Activated CD4-positive, alpha-beta T cell treated with anti-CD3 and anti-CD28 coated beads, Interleukin-2, amount 50 U/mL, for 1 hour (primary cell): ENCODE measurements at places on chromosomes 2 and 18.

- no peak for DNase-seq
Observed at GRCh38 chr2:212392043-212392442, 146.6 kb downstream of the ERBB4 start.

GRCh38 chr2:20001361-20001863 is 11.1 kb downstream of the MATN3 start:
- no peak for DNase-seq

GRCh38 chr2:11482473-11483035 is 16.6 kb upstream of the E2F6 start:
- no peak for DNase-seq

GRCh38 chr2:161170377-161170776 is 10.1 kb downstream of the TANK start:
- DNase-seq, result no peak

- no peak for DNase-seq
Observed at GRCh38 chr2:80454628-80455027, 150.1 kb upstream of the LRRTM1 start.

GRCh38 chr18:8063733-8064132 is 496.6 kb downstream of the PTPRM start:
- no peak for DNase-seq

- DNase-seq, result no peak
Observed at GRCh38 chr18:76231402-76231801, 263.6 kb downstream of the ZNF516 start.

- DNase-seq, result no peak
Observed at GRCh38 chr2:79000008-79000576, 25.4 kb upstream of the REG3G start.

DNA sequence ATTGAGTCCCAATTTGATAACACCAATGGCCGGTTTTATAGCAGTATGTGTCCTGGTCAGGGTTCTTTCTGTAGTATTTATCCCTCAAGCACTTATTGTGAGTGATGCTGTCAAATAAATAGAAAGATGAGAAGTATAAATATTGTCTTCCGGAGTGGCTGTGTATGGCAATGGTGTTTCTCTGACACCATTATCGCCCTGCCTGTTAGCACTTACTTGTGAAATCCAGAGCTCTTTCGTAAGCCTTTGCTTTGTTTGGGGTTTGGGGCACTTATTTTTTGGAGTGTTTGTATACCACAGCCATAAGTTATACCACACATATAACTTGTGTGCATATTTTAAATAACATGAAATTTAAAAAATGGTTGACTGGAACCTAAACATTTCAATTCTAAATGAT is 29.3 kb downstream of the CD8B2 start:
- no peak for DNase-seq

DNA sequence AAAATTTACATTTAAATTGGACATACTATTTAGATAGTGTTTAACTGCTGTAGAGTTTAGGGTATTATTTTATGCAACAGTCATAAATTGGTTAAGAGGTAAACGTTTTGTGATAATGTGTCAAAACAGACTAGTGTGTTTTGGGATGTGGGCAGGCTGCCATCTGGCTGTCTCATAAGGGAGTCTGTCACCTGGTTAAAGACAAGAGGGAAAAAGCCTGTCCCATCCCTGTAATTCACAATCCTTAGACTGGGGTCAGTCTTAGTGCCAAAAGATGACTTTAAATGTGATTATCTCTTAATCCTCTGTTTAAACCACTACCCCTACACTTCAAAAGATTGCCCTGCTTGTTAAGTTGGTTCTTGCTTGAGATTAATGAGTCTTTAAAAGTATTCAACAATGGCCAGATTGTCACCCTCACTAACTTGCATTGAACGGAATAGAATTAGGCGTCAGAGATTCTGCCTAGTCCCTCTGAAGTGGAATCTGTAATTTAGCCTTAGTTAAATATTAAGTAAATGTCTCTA is 59.2 kb downstream of the SGPP2 start:
- no peak for DNase-seq

- DNase-seq, result no peak
Observed at GRCh38 chr18:22019193-22019592, 150.2 kb upstream of the GATA6 start.

GRCh38 chr2:36356298-36356989 is 866 bp downstream of the CRIM1 start:
- no peak for DNase-seq

- DNase-seq, result no peak
Observed at GRCh38 chr2:6948677-6949351, 31.6 kb downstream of the RNF144A start.

GRCh38 chr18:75757951-75758350 is 330.4 kb upstream of the SMIM21 start:
- no peak for DNase-seq

- DNase-seq, result no peak
Observed at GRCh38 chr2:158988501-158988900, 20.1 kb downstream of the TANC1 start.

- no peak for DNase-seq
Observed at GRCh38 chr2:88199912-88200682, 30.0 kb downstream of the THNSL2 start.

DNA sequence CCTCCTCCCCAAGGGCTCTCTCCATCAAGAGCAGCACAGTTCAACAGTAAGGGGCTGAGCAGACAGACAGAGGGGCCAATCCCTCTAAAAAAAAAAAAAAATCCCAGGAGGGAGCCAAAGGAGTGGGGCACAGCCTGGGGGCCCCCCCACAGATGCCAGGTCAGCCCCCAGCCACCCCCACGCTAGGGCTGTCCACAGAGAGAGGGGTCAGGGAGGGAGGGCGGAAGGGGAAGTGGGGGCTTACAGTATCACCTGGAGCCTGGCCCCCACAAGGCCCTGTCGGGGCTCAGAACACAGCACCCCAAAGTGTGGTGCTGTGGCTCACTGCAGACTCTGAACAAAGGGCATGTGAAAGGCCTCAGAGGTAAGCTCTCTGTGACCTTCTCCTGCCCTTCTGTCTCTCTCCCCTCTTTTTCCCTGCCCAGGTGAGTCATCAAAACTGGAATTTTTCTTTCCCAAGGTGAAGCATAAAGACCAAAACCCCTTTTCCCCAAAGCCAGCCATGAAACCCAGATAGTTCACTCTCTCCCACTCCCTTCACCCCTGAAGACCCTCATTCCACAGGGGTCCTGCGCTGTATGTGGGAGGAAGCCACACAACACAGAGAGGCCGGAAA is 13.9 kb downstream of the BIN1 start:
- no peak for DNase-seq

GRCh38 chr2:125961739-125962138 is 694.2 kb upstream of the GYPC start:
- no peak for DNase-seq

DNA sequence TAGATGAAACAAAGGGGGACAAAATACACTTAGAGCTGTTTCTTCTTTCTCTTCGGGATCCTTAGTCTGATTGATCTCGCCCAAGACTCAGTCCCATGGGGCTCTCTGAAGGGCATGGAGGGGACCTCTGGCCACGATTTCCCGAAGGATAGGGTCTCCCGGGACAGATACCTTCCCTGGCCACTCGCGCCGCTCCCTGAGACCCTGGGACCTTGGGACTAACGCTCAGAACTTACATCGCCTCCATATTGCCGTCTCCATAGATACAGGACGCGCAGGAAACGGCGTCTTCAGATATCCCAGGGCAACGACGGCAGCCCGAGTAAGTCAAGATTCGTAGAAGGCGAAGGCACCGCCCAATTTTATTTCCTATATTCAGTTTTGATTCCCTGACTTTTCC is at the start of gene CFAP65:
TSS of gene CFAP65 (minus strand) at position 265 of the 400 bp plus-strand sequence. CDS start 2,468 bp downstream, outside the sequence.
- no peak for DNase-seq

- DNase-seq, result no peak
Observed at GRCh38 chr2:177338177-177338721, 54.3 kb upstream of the AGPS start.

DNA sequence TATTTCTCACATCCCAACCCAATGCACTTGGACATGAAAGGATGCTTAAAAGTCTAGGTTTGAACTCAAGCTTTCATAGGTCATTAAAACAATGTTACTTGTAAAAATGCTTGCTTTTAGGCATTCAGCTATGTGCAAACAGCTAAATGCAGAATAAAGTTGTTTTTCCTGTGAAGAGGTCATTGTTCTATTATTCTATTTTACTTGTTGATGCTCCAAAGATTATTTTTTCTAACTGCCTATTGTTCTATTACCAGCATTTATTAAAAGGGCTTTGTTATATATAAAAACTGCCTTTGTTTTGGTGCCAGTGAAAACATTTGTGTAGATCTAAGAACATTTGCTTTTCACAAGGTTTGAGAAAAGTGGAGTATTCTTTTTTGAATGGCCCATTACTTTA is 49.4 kb downstream of the TMEM178A start:
- DNase-seq, result no peak

DNA sequence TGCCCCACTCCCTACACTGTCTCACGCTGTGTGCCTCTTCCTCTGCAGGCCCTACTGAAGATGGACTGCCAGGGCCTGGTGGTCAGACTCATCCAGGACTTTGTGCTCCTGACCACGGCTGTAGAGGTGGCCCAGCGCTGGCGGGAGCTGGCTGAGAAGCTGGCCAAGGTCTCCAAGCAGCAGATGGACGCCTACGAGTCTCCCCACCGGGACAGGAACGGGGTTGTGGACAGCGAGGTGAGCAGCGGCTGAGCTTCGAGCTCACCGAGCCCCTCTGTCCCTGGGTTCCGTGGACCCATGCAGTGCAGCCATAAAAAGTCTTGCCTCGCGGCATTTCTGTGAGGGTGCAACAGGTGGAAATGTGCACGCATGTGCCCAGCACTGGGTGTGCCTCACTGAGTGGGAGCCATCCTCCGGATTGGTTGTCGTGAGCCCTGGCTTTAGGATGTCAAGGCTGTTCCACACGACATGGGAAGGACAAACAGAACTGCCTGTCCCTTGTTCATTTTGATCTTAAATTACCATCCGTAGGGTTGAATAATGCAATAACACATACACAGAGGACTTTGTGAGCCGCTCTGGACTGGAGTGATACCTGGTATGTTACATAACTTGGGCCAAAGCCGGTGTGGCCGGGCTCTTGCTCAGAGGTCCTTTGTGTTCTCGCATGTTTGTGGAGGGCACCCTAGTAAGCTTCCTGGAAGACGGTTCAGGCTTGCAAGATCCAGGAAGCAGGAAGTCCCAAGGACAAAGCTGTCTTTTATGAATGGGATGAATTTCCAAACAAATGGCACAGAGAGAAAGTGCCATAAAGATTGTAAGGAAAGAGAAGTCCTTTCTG is 100.9 kb downstream of the SH3BP4 start:
- no peak for DNase-seq

- peak; percentile 46 for DNase-seq
Observed at GRCh38 chr18:23231340-23232021, 96.2 kb downstream of the CABLES1 start.

GRCh38 chr18:63180971-63181376 is 138.6 kb downstream of the BCL2 start:
- DNase-seq, result no peak

DNA sequence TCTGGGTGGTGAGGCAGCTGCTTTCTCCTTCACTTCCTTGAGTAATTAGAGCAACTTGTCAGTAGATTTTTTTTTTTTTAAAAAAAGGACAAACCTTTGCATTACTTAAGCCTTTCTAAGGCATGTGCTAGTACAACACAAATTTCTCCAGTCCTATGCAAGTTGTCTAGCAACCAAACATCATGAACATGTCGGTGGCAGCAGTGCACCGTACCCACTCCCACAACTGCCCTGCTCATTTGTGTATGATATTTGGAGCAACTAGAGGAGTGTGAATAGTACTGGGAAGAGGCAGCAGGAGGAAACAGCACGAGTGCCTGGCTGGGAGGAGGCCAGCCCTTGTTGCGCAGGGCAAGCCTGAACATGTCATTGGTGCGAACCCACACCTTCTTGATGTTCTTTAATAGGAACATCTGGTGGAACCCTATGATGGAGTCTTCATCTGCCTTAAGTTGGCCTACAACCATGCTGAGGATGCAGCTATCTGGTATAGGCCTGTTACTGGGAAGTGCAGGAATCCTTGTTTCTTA is 238.3 kb downstream of the TDRD15 start:
- no peak for DNase-seq

- DNase-seq, result no peak
Observed at GRCh38 chr2:64975232-64975821, 13.9 kb upstream of the SLC1A4 start.

DNA sequence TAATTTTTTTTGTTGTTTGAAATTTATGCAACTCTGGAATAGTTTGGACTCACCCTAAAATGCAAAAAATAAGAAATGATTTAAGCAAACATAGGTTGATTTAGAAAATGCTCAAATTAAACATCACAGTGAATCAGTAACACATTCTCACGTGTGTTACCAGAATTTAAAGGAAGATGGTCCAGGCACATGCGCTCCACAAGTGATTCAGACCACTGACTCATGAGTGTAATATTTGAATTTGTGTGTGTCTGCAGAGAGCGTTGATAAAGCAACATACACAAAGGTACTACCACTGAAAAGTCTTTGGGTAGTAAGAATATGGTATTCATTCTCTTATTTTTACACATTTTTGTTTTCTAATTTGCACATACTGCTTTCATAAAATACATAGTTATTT is 7.9 kb downstream of the SS18 start:
- DNase-seq, result no peak

GRCh38 chr2:1022178-1022577 is 71.5 kb downstream of the SNTG2 start:
- no peak for DNase-seq

DNA sequence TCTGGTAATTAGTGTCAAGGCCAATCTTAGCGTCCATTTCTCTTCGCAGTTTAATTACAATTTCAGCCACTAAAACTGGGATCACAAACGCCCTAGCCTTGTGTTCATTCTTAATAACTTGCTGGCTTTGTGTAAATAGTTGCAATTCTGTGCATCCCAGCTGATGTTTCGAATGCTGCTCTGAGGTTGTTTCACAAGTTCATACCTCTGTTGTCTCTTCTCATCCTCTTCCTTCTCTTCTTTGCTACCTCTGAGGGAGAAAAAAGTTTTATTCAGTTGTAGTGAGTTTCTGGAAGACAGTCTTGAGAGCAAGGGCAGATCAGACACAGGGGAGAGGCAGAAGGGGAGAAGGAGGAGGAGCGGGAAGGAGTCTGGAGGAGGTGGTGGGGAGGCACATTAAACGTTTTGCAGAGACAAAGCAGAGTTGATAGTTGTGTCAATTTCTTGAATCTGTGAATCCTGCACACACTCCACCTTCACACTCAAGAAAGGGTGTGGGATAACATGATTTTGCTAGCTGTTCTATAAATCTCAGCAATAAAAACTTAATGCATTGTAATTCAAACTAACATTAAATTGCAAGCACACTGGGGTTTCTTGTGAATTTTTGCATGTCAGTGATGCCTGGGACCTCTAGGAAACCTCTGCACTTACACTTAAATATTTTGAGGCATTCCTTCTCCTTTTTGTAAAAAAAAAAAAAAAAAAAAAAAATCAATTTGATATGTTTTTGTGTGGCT is 6.8 kb downstream of the MEIS1 start:
- DNase-seq, result no peak
